ENCODE measurements at places on chromosomes 6 and 20.

GRCh38 chr6:90100059-90100665 is 196.5 kb downstream of the BACH2 start:
- DNase-seq, result no peak

GRCh38 chr20:53738039-53738944 is 144.7 kb upstream of the ZNF217 start:
- no peak for DNase-seq

DNA sequence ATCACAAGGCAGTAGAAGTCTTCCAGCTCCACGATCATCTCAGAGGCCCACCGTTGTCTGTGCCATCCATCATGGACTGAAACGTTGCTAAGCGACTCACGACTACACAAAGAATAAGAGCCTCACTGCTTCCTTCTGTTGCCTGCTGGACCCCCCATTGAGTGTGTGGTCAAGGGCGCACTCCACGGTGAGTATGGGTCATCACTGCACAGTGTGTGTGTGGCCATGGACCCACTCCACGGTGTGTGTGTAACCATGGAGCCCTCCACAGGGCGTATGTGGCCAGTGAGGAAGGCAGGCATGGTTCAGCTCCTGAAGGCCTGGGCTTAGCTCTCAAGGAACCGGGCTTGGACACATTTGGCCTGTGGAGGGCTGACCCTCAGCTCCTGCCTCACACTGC is 123.4 kb upstream of the AFDN start:
- no peak for DNase-seq

GRCh38 chr6:69138148-69138547 is 503.1 kb downstream of the ADGRB3 start:
- DNase-seq, result no peak

- no peak for DNase-seq
Measured at GRCh38 chr20:50464026-50464724, 46.0 kb upstream of the PTPN1 start.

- no peak for DNase-seq
Measured at GRCh38 chr6:140684776-140685550, 1310.5 kb upstream of the CITED2 start.

DNA sequence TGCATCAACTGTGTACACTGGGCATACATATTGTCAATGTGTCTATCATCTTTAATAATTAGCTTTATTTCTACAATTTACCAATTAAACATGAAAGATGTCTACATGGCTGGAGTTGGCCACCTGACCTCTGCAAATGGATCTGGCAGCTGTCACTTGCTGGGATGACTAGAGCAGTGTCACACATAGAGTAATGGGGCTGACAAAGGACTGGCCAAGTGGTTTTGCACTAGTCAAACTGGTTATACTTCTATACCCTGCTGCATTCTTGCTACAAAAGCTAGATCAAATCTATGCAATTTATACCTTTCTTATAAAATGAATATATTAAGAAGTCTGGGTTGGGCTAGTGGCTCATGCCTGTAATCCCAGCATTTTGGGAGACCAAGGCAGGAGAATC is 99.3 kb downstream of the SESN1 start:
- no peak for DNase-seq

DNA sequence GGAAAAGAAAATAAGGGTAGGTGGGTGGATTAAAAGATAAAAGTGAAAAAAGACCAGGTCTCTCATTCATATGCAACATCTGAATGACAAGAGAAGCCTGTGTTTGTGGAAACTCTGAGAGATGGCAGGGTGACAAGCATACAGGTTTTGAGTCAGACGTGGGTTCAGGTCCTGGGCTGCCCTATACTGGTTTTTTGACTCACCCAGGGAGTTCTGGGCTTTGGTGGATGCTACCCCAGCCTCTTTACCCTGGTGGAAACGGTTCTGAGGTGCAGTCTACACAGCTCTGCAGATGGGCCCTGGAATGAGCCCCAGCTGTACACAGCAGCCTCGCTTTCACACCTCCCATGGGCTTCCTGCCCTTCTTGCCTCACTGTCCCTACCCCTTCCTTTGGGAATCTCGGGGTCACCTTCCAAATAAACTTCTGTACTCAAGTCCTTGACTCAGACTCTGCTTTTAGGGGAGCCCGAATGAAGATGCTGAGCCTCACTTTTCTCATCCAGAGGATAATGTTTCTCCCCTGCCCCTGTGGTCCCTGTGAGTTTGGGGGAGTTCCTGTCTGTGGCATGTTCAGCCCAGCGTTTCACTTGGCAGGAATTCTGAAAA is 77.7 kb upstream of the CLDN20 start:
- DNase-seq, result no peak

- no peak for DNase-seq
Measured at GRCh38 chr6:88616380-88616779, 347.0 kb downstream of the RNGTT start.

GRCh38 chr6:107235511-107235910 is 120.2 kb upstream of the BEND3 start:
- DNase-seq, result no peak

GRCh38 chr6:128500014-128500413 is 20.4 kb downstream of the PTPRK start:
- no peak for DNase-seq

DNA sequence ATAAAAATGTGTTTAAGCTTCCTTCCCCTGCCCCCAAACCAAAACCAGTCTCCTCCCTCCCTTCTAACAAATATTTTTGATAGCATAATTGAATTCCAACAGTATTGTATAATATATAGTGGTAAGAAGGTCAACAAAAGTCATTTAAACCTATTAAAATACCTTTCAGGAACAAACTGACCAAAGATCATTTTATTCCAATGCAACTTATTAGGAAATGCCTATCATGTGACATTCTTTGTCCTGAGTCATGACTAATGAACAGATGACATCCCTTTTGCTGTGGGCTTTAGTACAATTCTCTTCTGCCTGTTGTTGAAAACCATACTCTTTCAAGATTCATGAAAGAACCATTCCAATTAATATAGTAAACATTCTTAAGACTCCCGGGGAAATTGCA is 51.5 kb upstream of the TRAF3IP2 start:
- DNase-seq, result no peak

DNA sequence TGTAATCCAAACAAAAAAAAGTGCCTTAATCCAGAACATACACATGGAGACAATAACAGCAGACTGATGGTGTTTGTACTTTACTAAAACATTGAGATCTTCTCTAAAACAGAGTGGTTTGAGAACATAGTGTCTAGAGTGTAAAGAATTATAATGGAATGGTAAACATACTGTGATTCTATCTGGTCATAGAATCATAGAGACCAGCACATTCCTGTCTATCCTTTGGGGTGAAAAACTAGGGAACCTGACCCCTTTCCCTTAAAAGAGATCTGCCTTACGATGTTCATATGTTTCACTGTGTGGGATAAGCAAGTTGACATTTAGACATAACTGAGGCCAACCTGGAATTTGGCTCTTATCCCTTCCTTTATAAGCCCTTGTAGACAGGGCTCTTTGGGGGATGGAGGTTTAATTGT is 55.7 kb downstream of the TRMT11 start:
- no peak for DNase-seq

DNA sequence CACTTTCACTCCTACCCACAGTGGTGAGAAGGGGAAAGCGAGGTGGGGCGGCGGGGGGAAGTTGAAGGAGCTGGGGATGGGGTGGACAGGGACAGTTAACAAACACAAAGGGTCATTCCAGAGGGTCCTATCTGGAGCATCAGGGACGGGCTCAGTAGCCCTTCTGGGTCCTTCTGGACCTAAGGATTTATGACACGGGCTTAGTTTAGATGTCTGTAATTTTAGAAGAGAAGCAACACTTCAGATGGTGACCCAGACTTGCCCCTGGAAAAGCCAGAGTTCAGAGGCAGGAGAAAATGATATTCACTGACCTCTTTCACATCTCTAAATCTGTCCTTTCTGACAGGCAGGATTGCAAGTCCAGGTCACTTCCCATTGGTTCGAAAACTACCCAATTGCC is 36.3 kb downstream of the PDE10A start:
- DNase-seq, result no peak

GRCh38 chr6:12654514-12654913 is 62.1 kb upstream of the PHACTR1 start:
- no peak for DNase-seq

- no peak for DNase-seq
Measured at GRCh38 chr6:65117817-65118409, 589.1 kb downstream of the EYS start.

DNA sequence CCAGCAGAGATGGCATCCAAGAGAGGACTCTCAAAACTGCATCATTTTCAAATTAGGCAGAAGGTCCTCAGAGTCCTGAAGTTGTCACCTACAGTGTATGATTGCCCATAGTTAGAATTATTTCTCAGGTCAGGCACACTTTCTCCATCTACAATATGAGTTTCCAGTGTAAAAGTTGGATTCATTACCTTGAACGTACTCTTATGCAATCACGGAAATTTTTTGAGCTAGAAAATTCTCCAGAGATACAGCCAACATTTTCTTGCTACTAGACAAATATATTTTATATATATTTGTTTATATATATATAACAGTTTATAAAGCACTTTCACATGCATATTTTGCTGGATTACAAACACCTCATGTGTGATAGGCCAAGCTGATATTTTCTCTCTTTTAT is 29.4 kb upstream of the SERPINB1 start:
- DNase-seq, result no peak

- DNase-seq, result no peak
Measured at GRCh38 chr6:107056796-107057195, 28.8 kb downstream of the MTRES1 start.

DNA sequence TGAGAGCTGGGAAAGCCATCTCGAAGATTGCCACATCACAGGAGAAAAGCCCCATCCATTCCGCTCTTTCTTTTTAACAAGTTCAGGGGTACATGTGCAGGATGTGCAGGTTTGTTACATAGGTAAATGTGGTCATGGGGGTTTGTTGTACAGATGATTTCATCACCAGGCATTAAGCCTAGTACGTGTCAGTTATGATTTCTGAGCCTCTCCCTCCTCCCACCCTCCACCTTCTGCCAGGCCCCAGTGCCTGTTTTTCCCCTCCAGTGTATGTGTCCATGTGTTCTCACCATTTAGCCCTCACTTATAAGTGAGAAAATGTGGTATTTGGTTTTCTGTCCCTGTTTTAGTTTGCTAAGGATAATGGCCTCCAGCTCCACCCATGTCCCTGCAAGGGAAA is 566.5 kb upstream of the AGPAT4 start:
- DNase-seq, result no peak

DNA sequence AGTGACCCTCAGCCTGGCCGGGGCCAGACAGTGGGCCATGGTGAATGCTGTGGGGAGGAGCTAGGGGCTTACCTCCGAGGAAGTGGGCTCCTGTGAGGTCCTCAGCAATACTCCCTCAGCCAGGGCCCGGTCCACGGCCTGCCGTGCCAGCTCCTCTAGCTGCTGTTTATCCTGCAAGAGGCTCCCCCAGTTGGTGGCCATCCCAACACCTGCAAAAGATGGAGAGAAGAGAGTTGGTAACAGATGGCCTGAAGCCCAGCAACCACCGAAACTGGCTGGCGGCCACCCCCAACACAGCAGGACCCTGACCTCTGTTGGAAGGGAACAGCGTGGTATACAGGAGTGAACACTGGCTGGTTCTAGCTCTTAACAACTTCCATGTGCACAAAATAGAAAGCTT is 4.0 kb downstream of the GSS start:
- no peak for DNase-seq

DNA sequence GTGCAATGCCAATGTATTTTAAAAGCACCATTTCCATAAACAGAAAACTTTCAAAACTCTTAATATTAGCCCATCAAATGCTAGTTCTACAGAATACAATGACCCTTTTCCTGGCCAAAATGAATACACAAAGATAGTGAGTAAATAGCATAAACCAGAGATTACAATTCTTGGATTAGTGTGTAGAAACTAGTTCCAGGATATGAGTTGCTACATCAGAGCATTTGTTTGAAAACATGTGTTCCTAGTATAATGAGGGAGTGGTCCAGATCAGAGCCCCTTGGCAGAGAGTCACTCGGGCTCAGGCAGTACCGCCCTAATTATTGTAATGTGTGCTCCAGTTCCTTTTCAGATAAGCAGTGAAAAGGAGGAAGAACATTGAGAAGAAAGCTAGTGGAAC is 63.7 kb upstream of the COL21A1 start:
- DNase-seq, result no peak

DNA sequence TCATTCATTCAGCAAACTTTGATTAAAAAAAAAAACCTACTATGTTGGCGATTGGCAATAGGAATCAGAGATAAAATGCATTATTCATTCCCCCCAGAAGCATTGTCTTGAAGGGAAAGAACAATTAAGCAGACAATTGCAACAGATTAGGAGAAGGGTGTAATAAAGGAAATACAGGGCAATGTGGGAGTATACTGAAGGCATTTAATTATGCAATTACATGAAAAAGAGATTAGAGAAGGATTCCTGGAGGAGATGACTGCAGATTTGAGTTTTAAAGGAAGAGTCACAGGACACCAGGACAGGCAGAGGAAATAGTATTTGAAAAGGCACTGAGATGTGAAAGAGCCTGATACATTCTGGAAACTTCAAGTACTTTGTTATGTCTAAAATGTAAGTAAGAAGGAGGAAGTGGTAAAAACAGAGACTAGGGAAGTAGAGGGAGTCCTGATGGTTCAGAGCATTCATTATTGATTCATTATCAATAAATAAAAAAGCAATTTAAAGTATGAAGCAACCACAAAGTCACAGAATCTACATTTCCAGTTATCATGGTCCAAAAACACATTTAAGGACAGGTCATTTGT is 43.7 kb downstream of the THEMIS start:
- no peak for DNase-seq

DNA sequence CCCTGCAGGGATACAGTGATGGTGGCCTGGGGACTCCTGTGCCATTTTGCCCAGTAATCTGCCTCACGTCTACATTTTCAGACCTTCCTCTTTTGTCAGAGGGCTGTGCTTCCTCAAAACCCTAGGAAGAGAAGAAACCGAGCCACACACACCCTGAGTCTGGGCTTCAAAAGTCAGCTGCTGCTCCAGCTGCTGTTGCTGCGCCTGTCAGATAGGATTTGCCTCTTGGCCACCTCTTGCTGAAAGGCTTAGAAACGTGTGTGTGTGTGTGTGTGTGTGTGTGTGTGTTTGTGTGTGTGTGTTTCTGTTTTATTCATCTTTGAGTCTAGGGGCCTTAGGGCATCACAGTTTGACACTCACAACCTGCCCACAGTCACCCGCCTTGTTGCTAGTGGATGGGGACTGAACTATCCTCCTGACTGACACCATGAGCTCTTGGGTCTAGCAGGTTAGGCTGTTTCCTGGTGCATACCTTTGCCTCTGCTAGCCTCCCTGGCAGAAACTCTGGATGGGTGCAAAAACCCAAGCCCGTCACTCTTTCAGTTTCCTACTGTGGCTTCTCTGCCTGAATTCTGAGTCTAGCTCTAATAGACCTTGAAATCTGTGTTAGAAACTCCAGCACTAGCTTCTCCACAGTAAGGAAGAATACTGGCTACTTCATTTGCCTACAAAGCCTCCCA is 94.9 kb upstream of the CEP85L start:
- DNase-seq, result no peak

DNA sequence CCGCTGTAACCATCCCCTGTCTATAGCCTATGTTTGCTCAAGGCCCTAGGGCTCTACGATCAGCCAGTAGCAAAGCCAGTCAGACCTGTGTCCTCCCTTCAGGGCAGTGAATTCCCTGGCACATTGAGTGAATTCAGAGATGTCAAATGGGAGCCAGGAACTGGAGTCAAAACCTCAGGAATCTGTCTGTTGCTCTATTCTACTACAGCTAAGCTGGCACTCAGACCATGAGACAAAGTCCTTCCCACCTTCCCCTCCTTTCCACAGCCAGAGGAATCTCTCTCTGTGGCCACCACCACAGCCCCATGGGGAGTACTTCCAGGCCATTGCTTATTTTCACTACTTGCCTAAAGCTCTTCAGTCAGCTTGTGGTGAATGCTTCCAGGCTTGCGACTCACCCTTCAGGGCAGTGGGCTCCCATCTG is 82.0 kb downstream of the PKIB start:
- DNase-seq, result no peak

Measured in SIG-M5 (cell line).